ENCODE measurements at places on chromosomes 3 and 15.
A peak's percentile ranks its signal among the peaks of the same experiment; 100 is the strongest.

DNA sequence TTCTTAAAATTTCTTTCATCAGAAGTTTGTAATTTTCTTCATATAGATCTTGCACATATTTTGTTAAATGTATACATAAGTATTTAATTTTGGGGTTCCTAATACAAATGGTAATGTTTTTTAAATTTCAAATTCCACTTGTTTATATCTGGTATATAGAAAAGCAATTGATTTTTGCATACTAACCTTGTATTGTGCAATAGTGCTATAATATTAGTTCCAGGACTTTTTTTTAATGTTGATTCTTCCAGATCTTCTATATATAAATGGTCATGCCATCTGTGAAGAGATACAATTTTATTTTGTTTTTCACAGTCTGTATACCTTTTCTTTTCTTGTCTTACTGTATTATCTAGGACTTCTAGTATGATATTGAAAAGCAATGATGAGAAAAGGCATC lies 665.0 kb downstream of the OTOL1 start:
- ATAC-seq: no peak

GRCh38 chr3:126133606-126134005 lies 46.8 kb downstream of the ALDH1L1 start:
- no peak for ATAC-seq

DNA sequence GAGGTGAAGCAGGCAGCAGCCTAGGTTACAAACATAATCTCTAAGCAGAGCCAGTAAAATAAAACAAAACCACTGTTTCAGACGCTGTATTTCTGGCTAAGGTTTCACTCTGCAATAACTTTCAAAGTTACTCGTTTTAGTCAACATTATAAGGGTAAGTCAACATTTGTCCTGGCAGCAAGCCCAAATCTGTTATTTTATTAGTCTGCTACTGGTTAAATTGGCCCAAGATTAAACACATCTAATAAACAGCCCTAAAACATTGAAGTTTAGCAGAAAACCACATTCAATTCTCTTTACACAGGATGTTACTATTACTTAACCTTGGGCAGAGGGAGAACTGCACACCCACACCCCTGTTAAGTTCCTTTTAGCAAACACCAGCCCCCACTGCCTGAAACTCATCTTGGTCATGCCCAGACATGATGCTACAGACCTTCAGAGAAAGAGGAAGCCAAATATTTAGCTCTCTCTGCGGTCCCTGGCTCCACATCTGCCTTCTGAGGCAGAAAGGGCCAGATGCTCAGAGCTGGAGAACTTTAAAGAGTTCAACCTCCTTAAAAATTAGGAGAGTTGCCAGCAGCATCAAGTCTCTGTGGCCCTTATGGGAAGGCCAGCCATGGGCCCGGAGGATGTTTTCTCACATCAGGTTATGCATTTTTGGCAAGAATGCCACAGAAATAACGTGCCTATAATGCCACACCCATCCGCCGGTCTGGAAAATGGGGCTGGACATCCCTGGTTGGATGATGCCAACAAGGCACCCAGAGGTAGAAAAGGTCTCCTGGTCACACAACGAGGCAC lies 17.9 kb downstream of the ARHGEF3 start:
- ATAC-seq: peak; percentile 88

- ATAC-seq: no peak
Observed at GRCh38 chr3:45644063-45644790, 45.0 kb upstream of the SACM1L start.

- ATAC-seq: peak; percentile 76
Observed at GRCh38 chr3:27467545-27467944, 16.6 kb downstream of the SLC4A7 start.

- ATAC-seq: no peak
Observed at GRCh38 chr3:48630833-48631232, 4.4 kb downstream of the SLC26A6 start.

DNA sequence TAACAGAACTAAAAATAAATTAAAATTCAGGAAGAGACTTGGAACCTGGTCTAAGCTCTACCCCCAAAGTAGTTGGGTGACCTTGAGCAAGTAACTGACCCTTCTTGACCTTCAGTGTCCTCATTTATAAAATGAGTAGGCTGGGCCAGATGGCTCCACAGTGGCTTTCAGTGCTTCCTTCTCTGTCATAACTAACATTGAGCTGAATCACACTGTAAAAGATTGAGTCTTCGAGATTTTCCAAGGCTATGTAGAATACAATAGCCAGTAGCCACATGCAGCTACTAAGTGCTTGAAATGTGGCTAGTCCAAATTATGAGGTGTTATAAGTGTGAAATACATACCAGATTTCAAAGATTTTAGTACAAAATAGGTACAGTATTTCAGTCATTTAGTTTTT lies 313.3 kb downstream of the MECOM start:
- no peak for ATAC-seq

- ATAC-seq: no peak
Observed at GRCh38 chr3:31815631-31816440, 165.2 kb downstream of the OSBPL10 start.

DNA sequence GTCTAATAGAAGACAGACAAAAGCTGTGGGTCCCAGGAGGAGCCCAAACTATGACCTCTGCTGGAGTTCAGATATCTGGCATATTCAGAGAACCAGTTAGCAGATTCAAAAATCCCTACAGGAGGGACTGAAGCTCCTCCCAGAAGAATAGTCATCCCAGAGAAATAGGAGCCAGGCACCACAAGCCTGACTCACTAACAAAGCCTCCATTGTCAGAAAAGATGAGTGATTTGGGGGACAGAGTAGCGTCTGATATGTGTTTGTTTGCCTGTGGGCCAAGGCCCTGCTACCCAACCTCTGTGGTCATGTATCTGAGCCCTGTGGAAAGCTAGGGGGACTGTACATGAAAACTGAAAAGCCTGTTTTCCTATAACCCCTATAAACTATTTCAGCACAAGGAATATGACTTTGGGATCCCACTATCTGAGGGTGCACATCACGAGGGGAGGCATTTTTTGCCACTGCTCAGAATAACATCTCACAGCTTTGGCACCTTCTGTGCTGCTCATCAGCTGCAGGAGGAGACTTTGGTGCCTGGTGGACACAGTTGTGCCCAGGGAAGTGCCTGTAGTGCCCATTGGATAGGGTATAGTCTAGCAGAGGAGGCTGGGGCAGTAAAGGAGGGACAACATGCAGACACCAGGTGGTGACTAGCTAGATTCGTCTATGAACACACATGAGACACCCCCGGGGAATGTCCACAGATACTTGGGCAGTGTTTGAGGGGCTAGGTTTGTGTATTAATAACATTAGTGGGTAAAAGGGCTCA lies 9.7 kb upstream of the LARP6 start:
- no peak for ATAC-seq

- no peak for ATAC-seq
Observed at GRCh38 chr3:171824116-171824515, 13.8 kb upstream of the PLD1 start.

GRCh38 chr15:46315434-46315833 lies 680.6 kb downstream of the SQOR start:
- no peak for ATAC-seq

- no peak for ATAC-seq
Observed at GRCh38 chr15:66025015-66025452, 155.7 kb downstream of the RAB11A start.

DNA sequence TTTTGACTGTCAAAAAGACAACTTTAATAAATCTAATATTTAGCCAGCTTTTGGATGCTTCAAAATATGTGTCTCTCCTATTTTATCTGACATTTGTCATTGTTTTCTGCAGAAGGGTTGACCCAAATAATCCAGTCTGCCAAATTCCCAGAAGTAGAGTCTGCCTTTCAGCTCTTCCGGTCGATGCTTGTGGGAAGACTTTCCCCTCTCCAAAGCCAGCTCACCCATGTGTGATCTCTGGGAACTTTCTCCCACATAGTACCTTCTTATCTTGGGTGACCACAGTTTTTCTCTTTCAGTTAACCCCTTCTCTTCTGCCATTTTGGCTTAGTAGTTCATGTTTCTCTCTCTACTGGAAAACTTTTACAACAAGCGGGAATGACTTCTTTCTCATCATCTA lies 94.1 kb downstream of the ASB7 start:
- ATAC-seq: no peak

GRCh38 chr3:26256224-26256623 lies 366.3 kb upstream of the LRRC3B start:
- ATAC-seq: no peak

GRCh38 chr3:17065881-17066280 lies 181.1 kb downstream of the PLCL2 start:
- ATAC-seq: no peak

- peak; percentile 10 for ATAC-seq
Observed at GRCh38 chr3:107988460-107989175, 102.2 kb downstream of the CD47 start.

- ATAC-seq: no peak
Observed at GRCh38 chr15:66047321-66048024, 178.2 kb downstream of the RAB11A start.

- ATAC-seq: peak; percentile 27
Observed at GRCh38 chr3:37262816-37263393, 88.5 kb upstream of the LRRFIP2 start.

DNA sequence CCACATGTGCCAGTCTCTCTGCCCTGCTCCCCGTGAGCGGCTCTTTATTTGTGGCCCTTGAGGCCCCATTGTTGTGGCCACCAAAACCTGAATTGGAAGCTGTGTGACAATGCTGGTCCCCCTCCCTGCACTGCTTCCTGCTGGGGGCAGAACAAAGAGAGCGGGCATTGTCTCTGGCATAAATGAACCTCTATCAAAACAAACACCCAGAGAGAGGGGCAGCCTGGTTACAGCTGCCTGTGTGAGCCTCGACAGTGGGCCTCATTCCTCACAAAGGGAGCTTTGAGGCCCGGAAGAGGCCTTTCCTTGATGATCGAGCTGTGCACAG lies 152.9 kb downstream of the IGF1R start:
- ATAC-seq: no peak

GRCh38 chr3:184227481-184227935 lies 1.9 kb upstream of the VWA5B2 start:
- peak; percentile 25 for ATAC-seq

DNA sequence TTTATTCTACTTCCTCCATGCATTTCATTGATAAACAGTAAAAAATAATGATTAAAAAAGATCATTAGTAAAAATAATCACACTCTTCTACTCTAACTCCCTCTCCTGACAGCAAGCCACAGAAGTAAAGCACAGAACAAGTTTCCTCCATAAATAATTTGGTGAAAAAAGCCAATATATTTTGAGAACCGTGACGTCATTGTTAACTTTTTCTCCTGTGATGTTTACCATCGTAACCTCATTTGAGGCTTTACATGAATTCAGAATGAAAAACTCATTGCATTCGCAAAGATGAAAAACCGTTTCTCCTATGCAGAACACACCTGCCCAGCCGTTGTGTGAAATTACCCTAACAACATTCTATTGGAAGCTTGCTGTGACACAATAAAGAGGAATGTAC lies 120.7 kb downstream of the NSUN3 start:
- no peak for ATAC-seq

DNA sequence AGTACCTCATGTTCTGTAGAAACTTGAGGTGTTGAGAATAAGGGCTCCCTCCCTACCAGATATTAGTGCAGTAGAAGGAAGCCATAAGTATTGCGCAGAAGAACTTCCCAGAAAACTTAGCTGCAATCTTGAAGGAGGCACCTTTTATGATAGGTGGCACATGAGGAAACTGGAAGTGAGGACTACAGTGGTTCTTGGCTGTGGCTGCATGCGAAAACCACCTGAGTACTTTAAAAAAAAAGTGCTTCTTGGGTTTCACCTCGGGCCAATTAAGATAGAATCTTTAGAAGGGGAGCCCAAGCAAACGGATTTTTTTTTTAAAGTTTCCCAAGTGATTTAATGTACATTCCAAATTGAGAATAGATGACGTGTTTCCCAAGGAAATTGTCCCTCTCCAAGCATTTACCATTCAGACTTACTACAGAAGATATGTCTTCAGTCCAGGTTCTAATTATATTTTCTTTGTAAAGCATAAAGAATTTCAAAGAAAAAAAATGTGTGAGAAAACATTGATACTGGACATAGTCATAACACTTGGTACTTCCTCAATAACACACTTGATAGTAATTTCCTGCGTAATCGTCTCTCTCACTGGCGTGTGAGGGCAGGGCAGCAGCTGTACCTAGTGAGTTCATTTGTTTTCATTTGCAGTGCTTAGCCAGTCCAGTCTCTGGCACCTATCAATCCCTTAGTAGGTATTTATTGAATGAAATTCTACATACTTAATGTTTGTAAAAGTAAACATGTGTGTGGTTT lies 12.3 kb upstream of the NR1I2 start:
- no peak for ATAC-seq

GRCh38 chr15:77714023-77714422 lies 81.3 kb upstream of the LINGO1 start:
- no peak for ATAC-seq

GRCh38 chr15:61028427-61028826 lies 200.7 kb downstream of the RORA start:
- no peak for ATAC-seq

- no peak for ATAC-seq
Observed at GRCh38 chr3:126484148-126484547, 8.5 kb upstream of the ZXDC start.

DNA sequence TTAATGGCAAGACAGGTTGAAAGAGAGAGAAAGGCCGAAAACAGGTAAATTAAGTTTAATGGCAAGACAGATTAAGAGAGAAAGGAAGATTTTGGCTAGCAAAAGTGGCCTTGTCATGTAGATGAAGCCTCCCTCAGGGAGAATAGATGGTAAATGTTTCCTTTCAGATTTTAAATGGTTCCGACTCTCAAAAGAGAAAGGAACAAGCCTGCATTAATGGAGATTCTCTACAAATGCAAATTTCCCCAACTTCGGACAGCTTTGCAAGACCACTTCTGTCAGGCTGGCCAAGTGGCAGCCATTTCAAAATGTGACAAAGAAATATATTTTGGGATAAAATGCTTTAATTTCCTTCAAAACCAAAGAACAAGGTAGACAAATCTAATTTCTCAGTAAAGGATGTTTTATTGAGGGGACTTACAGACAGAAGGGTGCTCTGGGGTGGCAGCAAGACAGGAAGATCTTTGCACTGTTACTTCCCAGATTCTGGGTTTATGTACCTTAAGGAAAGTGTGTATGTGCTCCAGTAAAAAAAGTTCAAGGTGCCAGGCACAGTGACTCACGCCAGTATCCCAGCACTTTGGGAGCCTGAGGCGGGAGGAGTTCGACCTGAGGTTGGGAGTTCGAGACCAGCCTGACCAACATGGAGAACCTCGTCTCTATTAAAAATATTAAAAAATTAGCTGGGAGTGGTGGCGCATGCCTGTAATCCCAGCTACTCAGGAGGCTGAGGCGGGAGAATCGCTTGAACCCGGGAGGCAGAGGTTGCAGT lies 626.3 kb upstream of the NAALADL2 start:
- no peak for ATAC-seq

GRCh38 chr3:160133757-160134156 lies 91.5 kb upstream of the C3orf80 start:
- no peak for ATAC-seq

DNA sequence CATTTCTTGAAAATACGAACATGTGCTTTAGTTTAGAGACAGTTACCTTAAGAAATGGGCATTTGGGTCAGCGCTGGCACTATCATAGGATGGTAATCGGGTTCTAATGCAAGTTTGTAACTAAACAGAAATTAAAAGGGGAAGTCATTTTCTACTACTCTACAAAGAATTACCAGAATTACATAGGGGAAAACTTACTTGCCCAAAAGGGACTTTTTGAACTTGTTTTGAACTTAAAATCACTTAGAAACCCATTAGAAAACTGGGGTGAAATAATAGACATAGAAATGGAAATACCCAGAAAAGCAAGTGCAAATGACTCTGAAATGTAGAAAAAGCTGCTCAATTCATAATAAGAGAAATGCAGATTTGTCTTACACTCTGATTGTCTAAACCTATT lies 44.9 kb downstream of the SPATA16 start:
- ATAC-seq: no peak

GRCh38 chr15:77907824-77908751 lies 169.4 kb downstream of the TBC1D2B start:
- ATAC-seq: peak; percentile 63

Data from activated CD4-positive, CD25-positive, alpha-beta regulatory T cell treated with anti-CD3 and anti-CD28 coated beads, Interleukin-2, amount 50 U/mL, for 24 hours (primary cell).